ENCODE measurements at places on chromosomes 4 and X.

- peak; percentile 60 for DNase-seq
Measured at GRCh38 chr4:82268050-82268825, 105.6 kb downstream of the HNRNPD start.

DNA sequence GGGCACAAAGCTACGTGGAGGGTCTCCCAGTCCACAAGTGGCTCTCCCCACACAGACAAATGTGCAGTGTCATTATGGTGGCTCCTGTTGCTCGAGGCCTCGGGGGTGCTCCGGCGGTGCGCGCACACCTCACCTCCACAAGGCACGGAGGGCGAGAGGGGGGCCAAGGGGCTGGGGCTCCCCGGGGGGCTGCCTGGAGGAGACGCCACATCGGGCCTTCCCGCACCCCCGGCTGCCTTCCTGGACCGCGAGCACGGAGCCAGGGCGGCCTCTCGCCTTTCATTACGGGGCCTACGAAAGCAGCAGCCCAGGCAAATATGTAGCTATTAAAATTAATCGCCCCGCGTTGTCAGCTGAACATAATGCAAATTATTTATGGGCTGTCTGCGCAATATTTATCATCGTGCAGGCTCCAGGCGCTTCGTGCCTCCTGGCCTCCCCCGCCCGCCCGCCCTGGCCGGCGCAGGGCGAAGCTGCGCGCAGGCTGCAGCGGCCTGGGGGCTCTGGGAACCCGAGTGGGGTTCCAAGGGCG, 70.8 kb upstream of the BCOR start:
- DNase-seq = no peak

GRCh38 chrX:107673933-107674479, 45.7 kb downstream of the PRPS1 start:
- DNase-seq = peak; percentile 95

- DNase-seq = no peak
Measured at GRCh38 chr4:82097504-82097903, 276.3 kb downstream of the HNRNPD start.

DNA sequence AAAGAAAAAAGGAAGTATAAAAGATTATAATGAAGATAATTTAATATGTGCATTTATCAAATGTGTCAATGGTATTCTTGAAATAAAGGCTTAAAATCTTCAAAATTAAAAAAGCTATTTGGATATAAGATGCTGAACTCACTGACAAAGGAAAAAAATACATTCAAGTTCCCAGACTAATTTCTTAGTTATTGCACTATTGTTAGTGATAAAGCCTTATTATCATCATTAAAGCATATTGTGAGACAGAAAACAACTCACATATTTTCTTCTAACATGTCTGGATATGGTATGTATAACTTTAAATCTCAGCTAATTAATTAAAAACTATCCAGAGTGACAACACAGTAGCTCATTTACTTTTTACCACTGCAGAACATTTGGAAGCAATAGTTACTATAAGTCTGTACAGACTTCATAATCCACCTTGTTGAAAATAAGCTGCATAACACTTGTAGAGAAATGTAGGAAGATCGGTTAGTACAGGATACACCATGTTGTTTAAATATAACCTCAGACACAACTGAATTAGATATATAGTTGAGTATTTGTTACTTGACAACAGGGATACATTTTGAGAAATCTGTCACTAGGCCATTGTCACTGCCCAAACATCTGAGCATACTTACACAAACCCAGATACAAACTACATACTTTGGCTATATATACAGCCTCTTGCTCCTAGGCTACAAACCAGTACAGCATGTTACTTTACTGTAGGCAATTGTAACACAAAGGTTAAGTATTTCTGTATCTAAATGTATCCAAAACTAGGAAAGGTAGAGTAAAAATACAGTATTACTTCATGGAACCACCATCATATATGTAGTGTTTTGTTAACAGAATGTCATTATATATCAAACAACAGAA, 12.8 kb upstream of the FAM200B start:
- no peak for DNase-seq

DNA sequence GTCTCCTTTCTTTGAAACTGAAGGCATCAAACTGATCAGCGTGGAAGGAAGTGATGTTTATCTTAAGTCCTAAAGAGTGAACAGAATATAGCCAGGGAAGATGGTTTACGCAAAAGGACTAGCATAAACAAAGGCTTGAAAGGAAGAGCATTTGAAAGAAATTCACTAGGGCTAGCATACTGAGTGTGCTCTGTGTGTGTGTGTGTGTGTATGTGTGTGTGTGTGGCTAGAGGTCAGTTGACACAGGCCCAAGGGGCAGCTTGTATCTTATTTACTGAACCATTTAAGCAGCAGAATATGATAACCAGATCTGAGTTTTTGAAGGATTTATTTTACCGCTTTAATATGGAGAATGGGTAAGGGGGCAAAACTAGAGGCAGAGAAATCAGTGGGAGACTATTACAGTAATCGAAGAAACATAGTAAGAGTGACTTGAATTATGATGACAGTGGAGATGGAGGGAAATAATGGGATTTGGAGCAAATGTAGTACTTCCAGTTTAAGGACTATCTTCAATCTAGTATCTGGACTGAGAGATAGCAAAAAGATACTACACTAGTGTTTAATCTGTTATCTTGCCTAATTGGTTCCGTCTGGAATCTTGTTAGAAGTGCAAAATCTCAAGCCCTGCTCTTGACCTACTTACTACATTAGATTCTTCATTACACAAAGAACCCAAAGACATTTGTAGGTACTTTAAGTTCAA, 36.9 kb downstream of the CEP44 start:
- DNase-seq = no peak

DNA sequence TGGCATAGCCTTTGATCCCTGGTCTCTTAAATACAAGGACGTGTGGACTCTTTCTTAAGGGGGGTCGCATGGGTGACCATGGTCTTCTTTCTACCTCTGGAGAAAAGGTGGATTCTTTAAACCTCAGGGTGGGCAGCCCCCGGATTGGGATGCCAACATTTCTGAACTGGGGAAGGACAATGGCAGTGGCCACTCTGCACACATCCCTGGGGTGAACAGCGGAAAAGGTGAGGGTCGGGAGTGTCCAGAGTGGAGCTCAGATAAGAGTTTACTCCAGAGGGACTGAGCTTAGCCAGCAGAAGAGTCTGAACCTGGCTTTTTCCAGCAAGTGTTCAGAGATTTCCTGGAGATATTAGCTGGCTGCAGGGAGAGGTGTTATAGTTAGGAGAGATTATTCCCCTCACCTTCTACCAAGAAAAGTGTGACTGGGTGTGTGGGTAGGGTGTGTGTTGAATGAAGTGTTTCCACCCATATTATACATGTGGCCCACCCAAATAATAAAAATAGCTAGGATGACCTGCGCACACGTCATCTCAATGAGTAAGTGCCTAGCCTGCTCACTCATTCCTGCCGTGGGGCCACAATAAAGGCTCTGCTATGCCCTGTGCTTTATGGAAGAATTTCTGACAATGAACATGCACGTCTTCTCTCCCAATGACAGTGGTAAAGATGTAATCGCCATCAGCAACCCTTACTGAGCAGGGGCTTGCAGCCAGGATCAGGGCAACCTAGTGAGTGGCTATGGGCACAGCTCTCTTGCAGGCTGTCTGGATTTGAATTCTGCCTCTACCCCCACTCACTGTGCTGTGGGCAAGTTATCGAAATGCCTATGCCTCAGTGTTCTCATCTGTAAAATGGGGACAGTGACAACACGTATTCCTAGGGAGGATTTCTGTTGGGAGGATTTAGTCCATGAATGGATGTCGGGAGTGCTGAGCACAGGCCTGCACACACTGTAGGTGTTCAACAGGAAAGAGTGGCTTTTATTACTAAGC, 76.6 kb downstream of the SLC2A9 start:
- DNase-seq = no peak

DNA sequence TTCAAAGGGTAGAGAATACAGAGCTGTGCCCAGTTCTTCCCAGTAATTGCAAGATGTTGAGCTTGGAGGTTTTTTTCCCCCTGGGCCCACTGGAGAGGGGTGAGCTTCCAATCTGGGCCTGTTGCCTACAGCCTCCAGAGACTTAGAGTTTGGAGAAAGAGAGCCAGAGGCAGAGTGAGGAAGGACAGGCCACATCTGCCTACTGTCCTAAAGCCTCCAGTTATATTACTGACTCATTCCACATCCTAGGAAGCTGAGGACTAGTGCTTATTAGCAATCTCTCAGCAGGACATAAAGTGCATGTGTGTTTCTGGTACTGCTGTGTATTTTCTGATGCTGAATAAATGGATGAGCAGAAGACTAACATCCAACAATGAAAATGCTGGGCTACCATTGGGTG, 181.0 kb upstream of the MAMLD1 start:
- no peak for DNase-seq

DNA sequence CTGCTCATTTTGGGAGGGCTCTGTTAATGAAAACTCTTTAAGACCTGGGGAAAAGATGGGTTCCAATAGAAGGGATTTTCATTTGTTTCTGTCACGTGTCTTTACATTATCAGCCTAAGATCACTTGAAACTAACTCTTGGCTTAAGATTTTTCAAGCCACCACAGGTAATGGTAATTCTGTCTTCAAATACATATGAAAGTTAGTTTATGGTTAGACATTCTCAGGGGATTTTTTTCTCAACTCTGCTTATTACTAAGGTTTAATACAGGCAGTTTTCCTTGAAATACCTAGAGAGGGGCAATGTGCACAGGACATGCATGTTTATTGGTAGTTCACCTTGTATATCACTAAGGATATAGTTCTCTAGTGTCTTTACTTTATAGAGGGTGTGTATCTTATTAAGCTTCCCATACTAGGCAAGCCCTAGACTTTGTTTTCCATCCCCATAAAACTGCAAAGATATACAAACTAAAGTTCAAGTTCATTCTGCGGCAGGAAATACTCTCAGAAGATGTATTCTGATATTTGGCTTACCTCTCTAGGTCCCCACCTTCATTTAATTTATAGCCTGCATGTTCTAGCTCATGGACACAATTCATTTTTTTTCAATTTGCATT, 38.2 kb upstream of the MYOZ2 start:
- DNase-seq = no peak
